ENCODE measurements at places on chromosomes 3 and 15.

- peak; percentile 55 for DNase-seq
Measured at GRCh38 chr3:178439504-178439903, 96.7 kb upstream of the KCNMB2 start.

DNA sequence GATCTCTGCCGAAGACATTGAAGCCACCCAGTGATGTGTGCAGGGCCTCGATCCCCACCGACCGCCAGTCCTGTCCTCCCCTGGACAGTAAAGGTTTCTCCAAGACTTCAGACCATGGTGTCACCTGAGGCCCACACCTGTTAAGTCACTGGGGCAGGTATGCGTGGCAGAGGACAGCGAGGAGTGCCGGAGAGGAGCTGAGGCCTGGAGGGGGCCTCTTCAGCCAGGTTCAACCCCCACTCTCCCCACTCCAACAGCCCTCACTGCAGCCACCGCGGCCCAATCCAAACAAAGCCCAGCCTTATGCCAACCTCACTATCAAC lies 2.4 kb downstream of the GOLGA8B start:
- DNase-seq = no peak

DNA sequence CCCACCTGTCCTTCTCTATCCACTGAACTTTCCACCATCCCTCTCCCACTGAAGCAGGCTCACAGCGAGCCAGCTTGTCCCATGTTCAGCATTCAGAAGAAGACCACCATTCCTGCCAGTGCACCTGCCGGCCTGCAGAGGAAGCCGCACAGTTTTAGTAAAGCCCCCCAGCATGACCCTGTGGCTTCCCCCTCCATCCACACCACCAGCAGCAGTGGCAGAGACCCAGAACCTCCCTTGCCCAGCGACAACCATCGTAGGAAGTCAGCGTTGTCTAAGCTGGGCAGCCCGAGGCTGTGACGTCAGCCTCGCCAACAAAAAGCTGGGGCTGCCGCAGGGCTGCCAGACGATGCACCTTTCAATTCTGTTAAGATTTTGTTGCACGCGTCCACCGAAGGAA lies 66.6 kb upstream of the TAMM41 start:
- DNase-seq = no peak

DNA sequence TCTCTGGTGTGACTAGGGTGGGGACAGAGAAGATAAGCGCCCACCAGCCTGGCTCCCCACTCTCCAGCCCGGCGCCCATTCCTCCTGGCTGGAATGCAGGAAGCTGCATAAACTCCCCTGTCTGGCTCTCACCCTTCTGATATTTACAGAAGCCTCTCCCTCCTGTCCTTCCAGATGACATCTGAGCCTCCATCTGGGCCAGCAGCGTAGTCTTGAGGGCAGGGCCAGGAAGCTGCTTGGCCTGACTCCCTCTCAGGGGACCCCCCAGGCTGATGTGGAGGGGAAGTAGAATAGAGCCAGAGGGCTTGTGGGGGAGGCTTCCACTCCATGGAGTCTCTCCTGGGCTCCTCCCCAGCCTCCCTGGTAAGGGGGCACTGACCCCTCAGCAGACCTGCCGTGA lies 49.9 kb downstream of the LINGO1 start:
- peak; percentile 40 for DNase-seq

- peak; percentile 9 for DNase-seq
Measured at GRCh38 chr3:85081191-85081906, 122.6 kb downstream of the CADM2 start.

- no peak for DNase-seq
Measured at GRCh38 chr3:56800130-56800831, 1.5 kb downstream of the ARHGEF3 start.

- no peak for DNase-seq
Measured at GRCh38 chr3:69113536-69113935, 8.9 kb downstream of the LMOD3 start.

DNA sequence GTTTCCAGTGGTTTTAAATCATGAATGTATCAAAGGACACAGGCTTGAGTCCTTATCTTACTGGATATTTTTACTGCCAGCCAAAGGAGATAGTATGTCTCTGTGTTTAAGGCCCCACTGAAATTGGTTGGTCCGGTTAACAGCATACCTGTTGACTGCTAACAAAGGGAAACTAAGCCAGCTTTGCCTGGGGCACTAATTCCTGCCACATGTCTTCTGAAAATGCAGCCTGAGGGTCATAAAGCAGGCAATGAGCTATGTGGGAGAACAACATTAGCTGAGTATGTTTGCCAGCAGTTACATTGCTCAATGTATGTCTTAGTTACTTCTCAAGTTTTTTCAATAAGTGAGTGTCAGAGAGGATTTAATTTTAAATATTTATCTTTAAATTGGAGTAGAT lies 12.4 kb downstream of the PLS1 start:
- DNase-seq = no peak

GRCh38 chr3:64801856-64802255 lies 114.1 kb upstream of the ADAMTS9 start:
- no peak for DNase-seq

GRCh38 chr3:122502139-122502538 lies 12.6 kb downstream of the KPNA1 start:
- DNase-seq = no peak

DNA sequence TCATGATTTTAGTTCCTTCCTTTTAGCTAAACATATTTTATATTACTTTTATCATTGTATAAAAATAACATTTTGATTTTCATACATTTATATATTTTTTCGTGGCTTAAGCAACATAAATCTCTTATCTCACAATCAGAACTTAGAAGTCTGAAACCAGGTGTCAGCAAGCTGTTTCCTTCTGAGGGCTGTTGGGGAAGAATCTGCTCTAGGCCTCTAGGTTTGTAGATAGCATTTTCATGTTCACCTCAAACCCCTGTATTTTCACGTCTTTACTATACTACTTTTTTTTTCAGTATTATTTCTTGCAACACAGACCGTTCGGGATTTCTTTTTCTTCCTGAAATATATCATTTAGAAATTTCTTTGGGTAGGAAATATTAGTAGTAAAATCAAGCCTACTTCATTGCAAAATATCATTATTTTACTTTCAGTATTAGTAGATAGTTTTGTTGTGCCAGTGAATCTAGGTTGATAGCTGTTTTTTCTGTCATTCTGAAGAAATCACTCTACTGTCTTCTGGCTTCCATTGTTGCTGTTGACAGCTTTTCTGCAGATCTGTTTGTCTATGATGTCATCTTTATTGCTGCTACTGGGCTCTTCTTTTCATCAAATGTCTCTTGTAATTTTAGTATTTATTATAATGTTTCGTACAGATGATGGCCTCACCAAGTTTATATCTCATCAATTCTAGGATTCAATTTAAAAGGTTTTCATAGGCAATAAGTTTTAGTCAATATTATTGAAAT lies 756.3 kb downstream of the VGLL3 start:
- DNase-seq = no peak

GRCh38 chr3:8882171-8882593 lies 81.1 kb downstream of the RAD18 start:
- no peak for DNase-seq

DNA sequence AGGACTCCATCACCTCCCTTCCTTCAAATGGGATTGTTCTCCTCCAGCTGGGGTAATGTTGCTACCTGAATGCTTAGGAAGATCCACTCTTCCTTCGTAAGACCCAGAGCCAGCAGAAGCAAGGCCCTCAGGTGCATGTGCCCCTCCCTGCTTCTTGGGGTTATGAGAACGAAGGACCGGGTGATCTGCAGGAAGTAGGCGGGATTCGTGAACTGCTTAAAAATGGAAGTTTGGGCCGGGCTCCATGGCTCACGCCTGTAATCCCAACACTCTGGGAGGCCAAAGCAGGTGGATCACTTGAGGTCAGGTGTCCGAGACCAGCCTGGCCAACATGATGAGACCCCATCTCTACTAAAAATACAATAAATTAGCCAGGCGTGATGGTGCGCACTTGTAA lies 8.0 kb downstream of the TLR9 start:
- DNase-seq = no peak

GRCh38 chr3:64392001-64392400 lies 166.7 kb upstream of the PRICKLE2 start:
- DNase-seq = no peak

DNA sequence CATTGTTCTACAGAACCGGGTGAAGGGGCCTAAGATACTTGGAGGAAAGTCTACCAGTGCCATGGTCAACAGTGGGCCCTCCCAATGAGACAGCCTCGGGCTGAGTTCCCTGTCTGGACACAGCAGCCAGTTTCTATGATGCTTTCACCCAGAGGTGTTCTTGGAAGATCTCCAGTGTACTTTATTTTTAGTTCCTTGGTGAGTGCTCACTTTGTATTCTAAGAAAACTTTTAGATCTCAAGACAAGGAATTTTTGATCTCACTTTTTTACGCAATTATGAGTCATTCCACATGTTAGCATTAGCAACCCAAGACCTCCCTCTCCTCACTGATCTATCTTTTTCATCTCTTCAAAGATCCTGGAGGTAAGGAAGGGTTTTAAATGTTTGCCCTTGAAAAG lies 287.7 kb downstream of the RORA start:
- DNase-seq = no peak

- no peak for DNase-seq
Measured at GRCh38 chr15:77564938-77565337, 67.8 kb downstream of the LINGO1 start.

GRCh38 chr15:39252134-39252470 lies 328.8 kb upstream of the THBS1 start:
- no peak for DNase-seq

DNA sequence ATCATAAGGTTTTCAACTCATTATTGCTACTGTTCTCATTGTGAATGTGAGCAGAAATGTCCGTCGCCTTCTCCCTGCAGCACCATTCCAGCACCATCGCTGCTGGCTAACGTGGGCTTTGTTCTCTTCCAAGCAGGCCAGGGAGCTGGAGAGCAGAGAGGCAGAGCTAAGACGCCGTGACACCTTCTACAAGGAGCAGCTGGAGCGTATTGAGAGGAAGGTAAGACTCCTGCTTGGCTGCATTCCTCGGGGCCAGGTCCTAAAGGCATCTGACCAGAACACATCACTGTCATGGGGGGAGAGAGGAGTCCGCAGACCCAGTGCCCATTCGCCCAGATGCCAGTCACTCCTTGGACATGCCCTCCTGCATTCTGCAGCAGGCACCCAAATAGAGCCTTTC lies 130.4 kb upstream of the PLXNA1 start:
- DNase-seq = no peak

DNA sequence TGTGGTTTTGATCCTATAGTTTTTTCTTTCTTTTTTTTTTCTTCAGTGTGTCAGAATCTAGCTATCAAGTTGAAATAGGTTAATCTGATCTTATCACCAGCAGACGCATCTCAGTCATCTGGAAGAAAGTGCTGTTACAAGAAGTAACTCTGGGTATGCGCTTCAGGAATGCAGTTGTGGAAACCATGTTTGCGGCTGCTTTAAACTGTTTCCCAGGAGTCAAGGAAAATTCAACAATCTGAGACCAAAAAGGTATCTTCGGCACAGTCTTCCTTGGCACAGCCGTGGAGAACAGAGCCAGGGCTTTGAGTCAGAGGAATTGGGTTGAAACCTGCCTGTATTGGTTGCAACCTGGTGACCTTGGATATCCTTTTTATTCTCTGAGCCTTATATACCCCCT lies 59.9 kb downstream of the CD47 start:
- DNase-seq = no peak

- DNase-seq = no peak
Measured at GRCh38 chr15:47955021-47955420, 165.8 kb upstream of the SLC24A5 start.

GRCh38 chr15:39171944-39172368 lies 408.9 kb upstream of the THBS1 start:
- peak; percentile 85 for DNase-seq

DNA sequence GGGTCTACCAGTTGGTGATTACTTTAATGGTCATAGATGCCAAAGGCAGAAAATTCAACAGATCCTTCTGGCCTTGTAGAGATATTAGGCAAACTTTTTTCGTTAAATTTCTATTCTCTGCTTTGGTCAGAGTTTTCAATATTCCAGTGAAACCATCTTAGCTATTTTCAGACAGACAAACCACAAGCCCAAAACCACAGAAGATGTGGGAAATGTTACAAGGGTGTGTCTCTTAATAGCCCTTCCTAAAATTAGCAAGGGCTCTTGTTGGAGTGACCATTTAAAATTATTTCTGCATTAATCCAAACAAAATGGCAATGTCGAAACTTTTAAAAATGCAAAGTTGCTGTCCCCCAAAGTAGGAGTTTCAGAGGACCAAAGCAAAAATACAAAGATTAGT lies 102.8 kb downstream of the ARRDC4 start:
- DNase-seq = no peak

DNA sequence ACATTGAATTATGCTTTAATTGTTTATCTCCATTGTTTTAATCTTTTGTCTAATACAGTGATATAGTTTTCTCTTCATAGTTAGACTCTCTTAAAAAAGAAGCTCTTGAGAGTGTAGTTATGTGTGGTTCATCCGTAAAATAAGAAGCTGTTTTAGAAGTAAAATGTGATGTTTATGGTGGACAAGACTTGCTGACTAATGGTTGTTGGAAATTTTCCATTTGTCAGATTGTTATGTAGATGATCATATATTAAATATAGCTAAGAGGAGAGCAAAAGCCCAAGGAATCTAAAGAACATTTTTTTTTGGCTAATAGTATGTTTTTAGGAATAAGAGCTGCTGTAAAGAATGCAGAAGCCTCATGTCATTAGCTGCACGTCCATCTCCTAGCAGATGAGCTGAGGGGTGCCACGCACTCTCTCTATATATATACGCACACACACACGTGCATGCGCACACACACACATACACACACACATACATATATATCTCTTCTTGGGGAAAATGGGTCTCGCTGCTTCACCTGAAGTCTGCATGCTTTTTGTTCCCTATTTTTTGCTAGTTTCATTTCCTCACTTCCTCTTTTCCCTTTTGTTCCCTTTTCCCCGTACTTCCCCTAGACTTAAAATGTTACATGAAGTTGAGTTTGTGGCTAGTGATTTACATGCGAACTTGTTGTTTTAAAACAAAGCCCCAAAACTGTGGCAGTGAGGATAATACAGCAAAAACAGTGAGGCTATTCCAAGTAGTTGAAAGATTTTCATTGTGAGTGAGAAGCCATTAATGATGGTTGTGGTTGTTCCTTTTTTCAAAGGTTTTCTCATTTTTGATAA lies 107.8 kb downstream of the MBNL1 start:
- no peak for DNase-seq

- DNase-seq = no peak
Measured at GRCh38 chr3:154898443-154898842, 181.7 kb upstream of the MME start.

DNA sequence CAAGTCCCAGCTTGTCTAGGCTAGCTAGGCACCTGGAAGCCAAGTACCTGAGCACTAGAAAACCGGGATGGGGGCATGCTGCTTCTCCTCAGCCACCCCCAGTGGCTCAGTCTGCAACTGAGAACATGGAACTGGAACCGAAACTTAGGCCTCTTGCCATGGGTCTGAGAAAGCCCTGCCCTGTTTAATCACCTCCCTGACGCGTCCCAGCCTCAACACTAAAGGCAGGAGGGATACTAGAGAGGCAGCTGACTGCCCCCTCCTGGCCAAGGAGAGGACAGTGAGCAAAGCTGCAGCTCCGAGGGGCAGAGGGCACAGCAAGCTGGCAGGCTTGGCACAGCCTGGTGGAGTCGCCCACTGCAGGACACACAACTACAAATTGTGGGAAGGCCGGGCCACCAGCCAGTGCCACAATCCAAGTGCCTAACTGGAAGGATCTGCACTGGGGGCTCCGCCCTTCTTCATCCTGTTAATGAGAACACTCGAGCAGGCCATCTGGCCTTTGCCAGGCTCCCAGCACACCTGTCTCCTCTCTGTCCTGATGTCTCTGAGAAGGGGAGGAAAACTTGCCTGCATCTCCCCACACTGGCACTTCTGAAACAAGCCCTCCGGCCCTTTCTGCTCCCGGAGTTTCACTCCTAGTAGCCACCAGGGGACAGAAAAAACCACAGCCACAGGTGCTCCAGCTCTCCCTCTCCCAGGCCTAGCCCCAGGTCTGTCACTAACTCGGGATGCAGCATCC lies 53.7 kb downstream of the BDH1 start:
- no peak for DNase-seq
